ENCODE measurements at places on chromosomes 4 and X.
A peak's percentile ranks its signal among the peaks of the same experiment; 100 is the strongest.

GRCh38 chr4:26191353-26191752 lies 129.5 kb upstream of the RBPJ start:
- H3K27ac ChIP-seq = no peak overlapping the region
- no peak overlapping the region for H3K4me3 ChIP-seq

- DNase-seq = peak; percentile 1
- H3K27ac ChIP-seq = no peak overlapping the region
- no peaks in the 10 kb centered on the region for H3K4me1 ChIP-seq
- no peaks in the 10 kb centered on the region for H3K36me3 ChIP-seq
- no peaks in the 10 kb centered on the region for H3K27me3 ChIP-seq
These were observed 20.2 kb downstream of the MMRN1 start for GRCh38 chr4:89914609-89915550.

GRCh38 chrX:17395154-17395553 lies 20.2 kb downstream of the NHS start:
- no peak overlapping the region for H3K27ac ChIP-seq
- H3K36me3 ChIP-seq = no peaks in the 10 kb centered on the region
- no peak overlapping the region for H3K4me3 ChIP-seq
- H3K27me3 ChIP-seq = no peaks in the 10 kb centered on the region
- H3K4me1 ChIP-seq = no peaks in the 10 kb centered on the region
- no peak for DNase-seq

DNA sequence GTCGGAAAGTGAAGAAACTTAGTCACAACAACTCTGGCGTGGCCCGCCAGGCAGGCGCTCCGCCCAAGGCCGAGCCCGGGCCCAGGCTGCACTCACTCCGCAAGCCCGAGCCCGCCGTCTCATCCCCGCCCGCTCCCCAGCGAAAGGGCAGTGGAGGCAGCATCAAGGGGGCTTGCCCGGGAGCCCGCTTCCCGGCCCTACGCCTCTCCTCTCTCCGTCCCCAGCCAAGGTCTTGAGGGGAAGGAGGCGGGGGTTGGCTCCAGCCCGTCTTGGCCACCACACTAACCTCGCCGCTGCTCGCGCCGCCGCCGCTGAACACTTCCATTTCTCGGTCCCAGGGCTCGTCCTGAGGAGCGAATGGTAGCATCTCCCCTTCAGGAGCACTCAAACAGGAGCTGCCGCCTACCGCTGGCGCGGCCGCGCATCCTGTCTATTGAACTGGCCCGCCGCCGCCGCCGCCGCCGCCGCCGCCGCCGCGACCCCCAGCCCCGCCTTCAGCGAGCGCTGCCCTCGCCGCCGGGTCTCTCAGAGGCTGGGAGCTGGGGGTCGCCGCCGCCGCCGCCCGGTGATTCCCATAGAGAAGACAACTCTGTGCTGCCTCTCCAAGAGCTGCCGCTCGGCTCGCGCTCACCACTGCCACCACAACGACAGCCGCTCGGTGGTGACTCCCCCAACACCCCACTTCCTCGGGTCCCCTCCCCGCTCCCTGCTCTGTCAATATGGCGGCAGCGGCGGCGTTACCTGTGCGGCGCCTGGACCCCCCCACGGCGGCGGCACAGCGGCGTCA lies at the start of gene RPS6KA6:
TSS of gene RPS6KA6 (minus strand) at position 667 of the 787 bp plus-strand sequence. CDS start at position 367, 300 bp downstream.
- H3K4me1 ChIP-seq = no peaks in the 10 kb centered on the region
- H3K27me3 ChIP-seq = no peaks in the 10 kb centered on the region
- H3K36me3 ChIP-seq = no peaks in the 10 kb centered on the region

DNA sequence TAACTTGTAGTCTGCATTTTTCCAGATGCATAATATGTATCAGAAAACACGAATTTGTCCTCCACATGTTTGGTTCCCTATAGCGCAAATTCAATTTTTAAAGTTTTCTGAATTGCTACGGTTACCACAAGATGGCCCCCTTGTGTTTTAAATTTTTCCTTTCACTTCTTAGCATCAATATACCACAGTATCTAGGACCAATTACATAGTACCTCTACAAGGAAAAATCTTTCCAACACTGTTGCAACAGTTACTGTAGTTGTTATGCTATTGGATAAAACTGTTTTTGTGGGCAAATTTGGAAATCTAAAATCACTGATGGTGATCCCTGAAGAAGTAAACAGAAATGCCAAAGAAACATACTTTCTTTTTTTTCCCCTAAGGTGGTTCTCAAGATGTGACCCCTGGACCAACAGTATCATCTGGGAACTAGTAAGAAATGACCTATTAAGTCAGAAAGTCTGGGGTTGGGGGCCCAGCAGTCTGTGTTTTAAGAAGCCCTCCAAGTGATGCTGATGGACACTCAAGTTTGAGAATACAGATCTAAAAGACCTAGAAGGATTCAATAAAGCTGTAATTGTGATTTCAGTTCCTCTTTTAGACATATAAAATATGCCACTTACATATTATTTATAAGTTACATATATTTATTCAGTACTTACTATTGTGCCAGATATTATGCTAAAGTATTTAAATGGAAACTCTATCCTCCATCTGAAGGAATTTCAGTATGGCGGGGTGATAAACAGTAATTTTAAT lies 3.1 kb downstream of the ZGRF1 start:
- no peak overlapping the region for H3K27ac ChIP-seq
- H3K36me3 ChIP-seq = peaks cover 10% of the 10 kb centered on the region
- H3K4me3 ChIP-seq = no peak overlapping the region
- H3K27me3 ChIP-seq = no peaks in the 10 kb centered on the region
- DNase-seq = peak; percentile 61

DNA sequence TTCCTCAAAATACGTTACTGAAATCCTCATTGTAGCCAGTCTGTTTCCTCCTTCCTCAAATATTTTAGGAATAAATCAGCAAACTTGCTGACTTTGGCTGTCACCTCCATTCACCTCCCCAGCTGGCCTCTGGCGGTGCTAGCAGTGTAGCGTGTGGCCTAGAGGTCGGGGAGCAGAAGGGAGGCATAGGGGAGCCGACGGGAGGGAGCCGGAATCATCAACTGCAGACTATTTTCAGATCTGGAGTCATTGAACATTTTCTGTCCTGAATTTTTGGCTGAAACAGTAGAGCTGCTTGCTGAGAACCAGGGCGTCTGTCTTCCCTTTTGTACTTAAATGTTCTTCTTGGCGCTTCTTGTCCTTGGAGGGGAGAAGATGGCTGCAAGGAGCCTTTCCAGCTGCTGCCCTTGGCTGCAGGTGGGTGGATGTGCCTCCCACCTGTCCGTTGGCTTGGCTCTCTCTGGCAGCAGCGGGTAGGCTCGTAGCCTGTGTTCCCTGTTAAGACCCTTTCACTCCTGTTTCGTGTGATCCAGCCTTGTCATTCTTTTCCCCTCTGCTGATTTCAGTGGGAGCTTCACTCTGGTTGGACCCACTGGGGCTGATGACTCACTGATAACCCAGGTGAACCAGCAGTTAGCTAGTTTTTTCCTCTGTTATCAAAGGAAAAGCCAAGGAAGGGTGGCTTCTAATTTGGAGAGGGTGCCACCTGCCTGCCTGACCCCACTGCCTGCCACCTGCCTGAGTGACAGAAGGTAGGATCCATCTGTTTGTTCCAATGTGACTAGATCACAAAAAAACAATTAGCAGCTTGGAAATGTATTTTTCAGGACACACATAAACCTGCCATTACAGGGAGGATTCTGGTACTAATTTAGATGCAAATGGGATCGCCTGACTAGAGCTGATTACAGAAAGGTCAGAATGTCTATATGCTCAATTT lies 135.9 kb downstream of the GATB start:
- H3K4me1 ChIP-seq = peaks cover 4% of the 10 kb centered on the region
- no peaks in the 10 kb centered on the region for H3K36me3 ChIP-seq
- H3K27me3 ChIP-seq = peaks cover 3% of the 10 kb centered on the region
- no peak overlapping the region for H3K27ac ChIP-seq

GRCh38 chrX:131783555-131784308 lies 239.4 kb upstream of the STK26 start:
- no peak overlapping the region for H3K27ac ChIP-seq
- no peaks in the 10 kb centered on the region for H3K27me3 ChIP-seq
- no peaks in the 10 kb centered on the region for H3K36me3 ChIP-seq
- H3K4me1 ChIP-seq = no peaks in the 10 kb centered on the region
- peak; percentile 90 for DNase-seq

GRCh38 chr4:184806229-184806550 lies 19.6 kb downstream of the ACSL1 start:
- no peaks in the 10 kb centered on the region for H3K36me3 ChIP-seq
- H3K4me1 ChIP-seq = no peaks in the 10 kb centered on the region
- no peak overlapping the region for H3K27ac ChIP-seq
- no peak for DNase-seq
- no peak overlapping the region for H3K4me3 ChIP-seq

DNA sequence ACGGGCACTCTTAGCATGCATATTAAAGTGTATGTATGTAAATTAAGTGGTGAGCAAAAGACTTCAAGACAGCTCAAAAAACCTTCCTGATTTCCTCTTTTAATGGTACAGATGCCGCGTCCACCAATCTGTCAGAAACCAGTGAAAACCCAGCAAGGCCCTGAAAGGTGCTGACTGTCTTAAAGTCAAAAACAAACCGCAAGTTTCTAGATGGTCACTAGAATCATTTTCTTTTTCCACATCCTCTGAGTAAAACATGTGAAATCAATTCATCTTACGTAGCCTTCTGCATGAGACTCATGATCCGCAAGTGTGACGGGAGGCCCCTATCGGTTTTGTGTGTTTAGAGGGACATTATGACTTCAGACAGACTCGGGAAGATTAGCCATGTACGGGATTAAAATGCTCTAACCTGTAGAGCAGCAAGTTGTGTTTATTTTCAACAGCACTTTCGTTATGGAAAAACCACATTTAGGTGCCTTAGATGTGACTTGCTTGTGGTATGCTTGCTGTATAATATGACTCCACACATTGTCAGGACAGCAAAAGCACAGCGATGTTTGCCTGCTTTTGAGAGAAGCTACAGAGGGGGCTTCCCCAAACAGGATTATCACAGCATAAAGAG lies 88.2 kb upstream of the STS start:
- no peak for DNase-seq
- no peak overlapping the region for H3K27ac ChIP-seq
- no peak overlapping the region for H3K4me3 ChIP-seq
- no peaks in the 10 kb centered on the region for H3K4me1 ChIP-seq
- H3K27me3 ChIP-seq = no peaks in the 10 kb centered on the region
- no peaks in the 10 kb centered on the region for H3K36me3 ChIP-seq

- no peaks in the 10 kb centered on the region for H3K27me3 ChIP-seq
- H3K4me3 ChIP-seq = no peak overlapping the region
These were observed 8.2 kb upstream of the CNOT6L start for GRCh38 chr4:77827343-77827742.

DNA sequence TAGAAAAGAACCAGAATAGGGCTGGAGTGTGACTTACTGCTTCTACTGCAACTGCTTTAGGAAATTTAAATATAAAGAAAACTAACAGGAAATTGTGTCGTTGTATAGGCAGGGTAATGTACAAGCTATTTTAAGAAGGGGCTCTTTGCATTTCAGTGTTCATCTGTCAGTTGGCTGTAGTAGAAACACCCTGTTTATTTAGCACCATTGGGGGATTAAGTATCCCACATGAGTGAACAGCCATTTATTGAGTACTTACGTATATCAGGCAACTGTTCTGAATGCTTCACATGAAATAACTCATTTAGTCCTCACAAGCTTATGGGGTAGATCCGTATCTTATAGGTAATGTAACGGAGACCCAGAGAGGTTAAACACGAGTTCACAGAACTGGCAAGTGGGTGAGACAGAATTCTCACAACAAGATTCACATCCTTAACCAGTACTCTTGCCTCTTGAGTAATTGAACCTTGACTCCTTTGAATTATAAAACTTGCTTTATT lies 23.9 kb downstream of the STIM2 start:
- no peaks in the 10 kb centered on the region for H3K4me1 ChIP-seq
- no peak overlapping the region for H3K4me3 ChIP-seq
- H3K27me3 ChIP-seq = no peaks in the 10 kb centered on the region

GRCh38 chrX:20205927-20206708 lies 60.6 kb downstream of the RPS6KA3 start:
- no peak overlapping the region for H3K27ac ChIP-seq
- peaks cover 7% of the 10 kb centered on the region for H3K27me3 ChIP-seq
- H3K4me3 ChIP-seq = no peak overlapping the region
- no peak for DNase-seq
- H3K4me1 ChIP-seq = peaks cover 6% of the 10 kb centered on the region

- no peaks in the 10 kb centered on the region for H3K27me3 ChIP-seq
- H3K4me1 ChIP-seq = no peaks in the 10 kb centered on the region
- peaks cover 35% of the 10 kb centered on the region for H3K36me3 ChIP-seq
- H3K27ac ChIP-seq = no peak overlapping the region
These were observed 22.4 kb downstream of the NEIL3 start for GRCh38 chr4:177332119-177332518.

DNA sequence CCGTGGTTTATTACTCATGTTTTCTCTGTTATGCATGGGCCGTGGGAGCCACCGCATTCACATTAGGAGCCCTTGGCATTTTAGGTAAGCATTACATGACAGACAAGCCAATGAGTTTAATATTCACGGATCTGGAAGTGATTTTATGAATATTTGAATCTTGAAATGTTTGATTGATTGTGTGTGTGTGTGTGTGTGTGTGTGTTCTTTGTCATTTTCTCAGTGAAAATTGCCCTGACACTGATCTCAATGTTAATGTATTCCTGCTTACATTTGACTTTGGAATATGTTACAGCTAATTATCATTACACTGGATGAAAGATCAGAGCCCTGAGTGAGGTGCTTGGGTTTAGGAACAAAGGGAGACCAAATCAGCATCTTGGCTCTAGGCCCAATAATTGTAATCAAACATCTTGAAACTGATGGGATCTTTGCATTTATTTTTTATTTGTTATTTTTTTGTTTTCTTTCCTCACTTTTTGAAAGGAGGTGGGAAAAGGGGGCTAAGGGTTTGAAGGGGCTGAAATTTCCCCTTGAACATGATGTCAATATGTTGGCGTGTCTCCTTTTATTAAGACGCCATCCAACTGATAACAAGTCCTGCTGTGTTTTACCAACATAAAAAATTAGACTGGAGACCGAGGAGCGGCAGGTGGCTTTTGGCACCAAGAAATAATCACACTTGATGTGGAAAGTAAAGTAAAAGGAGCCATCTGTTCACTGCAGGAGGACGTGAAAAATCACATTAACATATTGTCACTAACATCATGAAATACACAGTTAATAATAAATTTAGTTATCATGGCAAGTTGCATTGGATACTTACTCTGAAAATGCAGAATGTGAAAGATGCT lies 5.2 kb upstream of the GK2 start:
- H3K4me1 ChIP-seq = no peaks in the 10 kb centered on the region
- DNase-seq = no peak
- no peak overlapping the region for H3K27ac ChIP-seq
- no peaks in the 10 kb centered on the region for H3K36me3 ChIP-seq
- H3K27me3 ChIP-seq = no peaks in the 10 kb centered on the region

GRCh38 chrX:78326401-78326800 lies 1.0 kb downstream of the CYSLTR1 start:
- no peak overlapping the region for H3K27ac ChIP-seq
- H3K27me3 ChIP-seq = no peaks in the 10 kb centered on the region
- H3K4me1 ChIP-seq = peaks cover 4% of the 10 kb centered on the region
- no peak for DNase-seq

Measured in A673 (cell line).